ENCODE measurements at places on chromosomes 5 and 9.

DNA sequence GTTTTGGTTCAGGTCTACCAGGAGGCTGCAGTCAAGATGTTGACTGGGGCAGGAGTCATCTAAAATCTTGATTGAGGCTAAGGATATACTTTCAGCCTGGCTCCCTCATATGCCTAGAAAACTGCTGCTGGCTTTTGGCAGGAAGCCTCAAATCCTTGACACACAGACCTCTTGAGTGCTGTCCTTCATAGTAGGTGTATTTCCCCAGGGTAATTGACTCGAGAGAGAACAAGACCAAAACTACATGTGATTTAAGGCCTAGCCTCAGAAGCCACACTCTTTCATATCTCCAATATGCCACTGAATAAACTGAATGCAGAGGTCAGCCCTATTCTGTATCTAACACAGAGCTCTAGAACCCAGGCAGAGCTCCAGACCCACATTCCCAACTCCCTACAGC is 402.3 kb upstream of the ADAMTS16 start:
- DNase-seq = no peak

DNA sequence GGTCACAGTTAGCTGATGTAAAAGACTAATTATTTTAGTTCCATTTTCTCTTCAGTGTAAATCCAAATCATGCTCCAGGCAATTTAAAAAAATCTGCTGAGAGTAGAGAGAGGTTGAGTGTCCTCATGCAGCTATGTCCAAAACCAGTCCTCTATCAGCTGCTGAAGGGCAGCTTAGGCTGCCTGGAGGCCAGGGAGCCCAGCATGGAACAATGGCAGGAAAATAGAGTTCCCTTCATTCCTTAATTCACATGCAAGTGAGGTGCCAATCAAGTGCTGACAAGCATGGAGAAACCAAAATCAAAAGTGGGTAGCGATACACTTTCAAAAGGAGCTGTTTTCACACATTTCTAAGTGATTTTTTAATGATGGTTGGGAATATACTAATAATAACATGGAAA is 78.3 kb upstream of the POU5F2 start:
- DNase-seq = no peak

GRCh38 chr5:40334242-40334635 is 345.5 kb upstream of the PTGER4 start:
- no peak for DNase-seq

- no peak for DNase-seq
Observed at GRCh38 chr9:87887661-87888480, 5.2 kb downstream of the SPATA31E1 start.

DNA sequence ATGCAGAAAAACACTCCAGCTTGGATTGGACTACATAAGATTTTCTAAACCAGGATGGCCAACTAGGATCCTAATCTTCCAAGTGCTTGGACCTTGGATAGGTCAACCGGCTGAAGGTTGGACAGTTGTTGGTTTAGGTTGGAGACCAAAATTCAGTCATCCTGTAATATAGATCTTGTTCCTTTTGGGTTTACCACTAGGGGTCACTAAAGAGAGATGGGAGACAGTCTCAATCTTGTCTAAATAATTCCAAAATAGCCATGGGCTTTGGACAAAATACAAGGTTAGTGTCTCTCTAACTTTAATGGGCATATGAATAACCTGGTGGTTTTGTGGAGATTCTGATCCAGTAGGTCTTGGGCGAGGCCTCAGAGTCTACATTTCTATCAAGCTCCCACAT is 148.7 kb upstream of the ERCC6L2 start:
- DNase-seq = peak; percentile 48

- no peak for DNase-seq
Observed at GRCh38 chr9:8778356-8778755, 978.8 kb upstream of the DMAC1 start.

DNA sequence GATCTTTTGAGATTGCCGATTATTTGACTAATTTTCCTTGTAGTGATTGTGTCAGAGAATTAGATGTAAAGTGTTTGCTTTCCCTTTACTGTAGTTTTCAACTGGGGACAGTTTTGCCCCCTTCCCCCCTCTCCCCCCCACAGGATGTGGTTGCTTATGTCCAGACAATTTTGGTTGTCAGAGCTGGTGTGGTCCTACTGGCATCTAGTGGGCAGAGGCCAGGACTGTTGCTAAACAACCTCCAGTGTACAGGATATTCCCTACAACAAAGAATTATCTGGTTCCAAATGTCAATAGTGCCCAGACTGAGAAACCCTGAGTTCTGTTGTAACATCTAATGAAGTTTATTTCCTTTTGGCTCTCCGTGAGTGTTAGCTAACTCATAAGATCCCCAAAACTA is 20.0 kb downstream of the TMEFF1 start:
- DNase-seq = peak; percentile 26

DNA sequence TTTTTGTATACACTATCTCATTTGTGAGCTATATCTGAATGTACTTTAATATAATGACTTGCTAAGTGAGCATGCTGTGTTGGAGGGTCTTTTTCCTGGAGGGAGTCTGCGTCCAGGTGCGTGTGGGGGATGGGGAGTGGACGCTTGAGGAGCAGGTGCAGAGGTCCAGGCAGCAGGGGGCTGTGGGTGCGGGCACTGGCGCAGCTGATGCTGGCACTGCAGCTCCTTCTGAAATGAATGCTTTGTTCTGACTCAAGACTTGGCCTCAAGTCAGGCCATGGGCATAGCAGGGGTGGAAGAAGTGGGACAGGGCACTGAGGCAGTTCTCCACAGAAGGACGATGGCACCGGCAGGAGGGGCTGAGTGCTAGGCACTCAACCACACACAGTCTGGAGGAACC is 165.7 kb upstream of the IRX1 start:
- no peak for DNase-seq

- peak; percentile 36 for DNase-seq
Observed at GRCh38 chr9:133658442-133659431, 22.6 kb downstream of the DBH start.

- DNase-seq = no peak
Observed at GRCh38 chr5:610744-611730, 1.1 kb upstream of the CEP72 start.

DNA sequence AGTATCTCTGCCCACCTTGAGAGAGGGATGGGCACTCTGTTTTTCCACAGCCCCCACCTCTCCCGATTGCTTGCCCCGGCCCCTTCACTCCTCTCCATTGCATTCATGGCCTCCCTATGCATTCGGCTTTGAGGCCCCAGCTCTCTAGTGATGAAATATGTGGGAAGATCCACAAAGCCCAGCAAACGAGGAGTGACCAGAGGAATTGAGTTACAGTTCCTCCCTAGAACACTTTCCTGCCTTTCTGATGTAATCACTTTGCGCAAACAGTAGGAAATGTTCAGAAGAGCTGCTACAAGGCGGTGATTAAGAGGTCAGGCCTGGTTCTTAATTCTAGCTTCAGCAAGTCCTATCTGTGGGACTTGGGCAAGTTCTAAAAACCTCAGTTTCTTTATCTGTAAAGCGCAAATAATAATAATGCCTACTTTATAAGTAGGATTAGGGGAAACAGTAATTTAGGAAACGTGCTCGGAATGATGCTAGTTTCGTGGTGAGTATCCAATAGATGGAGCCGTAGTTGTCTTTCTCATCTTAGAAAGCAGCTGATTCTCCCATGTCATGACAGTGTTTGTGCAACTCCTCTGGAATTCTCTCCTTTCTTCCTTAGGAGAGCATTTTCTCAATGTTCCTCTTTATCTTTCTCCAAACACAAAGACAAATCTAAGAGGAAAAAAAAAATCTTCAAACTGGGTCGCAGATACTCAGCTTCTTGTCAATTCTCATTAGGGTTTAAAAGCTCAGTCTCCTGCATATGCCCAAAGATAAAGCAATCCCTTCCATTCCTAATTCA is 99.5 kb upstream of the MSX2 start:
- no peak for DNase-seq

GRCh38 chr5:85929713-85930112 is 688.0 kb upstream of the COX7C start:
- DNase-seq = no peak

DNA sequence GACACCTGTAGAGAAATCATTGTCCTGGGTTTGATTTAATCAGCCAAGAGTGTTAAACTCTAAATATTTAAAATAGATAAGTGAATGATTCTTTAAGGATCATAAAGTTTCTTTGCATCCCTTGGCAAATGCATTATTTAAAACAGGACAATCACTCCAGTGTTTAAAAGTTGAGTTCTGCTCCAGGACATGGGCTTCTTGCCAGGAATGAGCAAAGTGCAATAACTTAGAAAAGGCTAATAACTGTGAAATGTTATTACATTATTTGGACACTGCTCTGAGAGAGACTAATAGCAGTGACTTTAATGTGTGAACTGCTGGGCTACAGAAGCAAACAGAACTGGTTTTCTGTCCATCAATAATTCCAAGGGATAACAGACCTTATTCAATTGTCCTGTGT is 283.3 kb downstream of the GABRB2 start:
- no peak for DNase-seq

GRCh38 chr5:171628633-171628974 is 157.0 kb upstream of the SMIM23 start:
- no peak for DNase-seq

GRCh38 chr5:110951373-110951791 is 120.1 kb upstream of the TSLP start:
- peak; percentile 31 for DNase-seq

DNA sequence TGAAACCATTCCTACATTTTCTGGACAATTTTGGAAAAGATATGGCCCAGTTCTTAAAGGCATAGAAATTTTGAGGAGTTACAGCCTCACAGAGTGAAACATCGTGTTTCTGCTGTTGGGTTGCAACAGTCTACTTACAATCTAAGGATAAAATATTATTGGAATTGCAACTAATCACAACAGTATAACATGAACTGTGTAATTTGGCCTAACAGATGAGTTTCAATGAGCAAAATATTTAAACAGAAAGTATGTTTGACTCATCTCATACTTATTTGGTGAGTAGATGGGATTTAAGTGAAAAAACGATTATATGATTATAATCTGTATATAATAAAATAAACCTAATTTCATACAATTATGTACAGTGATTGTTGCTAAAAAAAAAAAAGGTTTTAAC is 1061.8 kb downstream of the CDH12 start:
- peak; percentile 70 for DNase-seq

DNA sequence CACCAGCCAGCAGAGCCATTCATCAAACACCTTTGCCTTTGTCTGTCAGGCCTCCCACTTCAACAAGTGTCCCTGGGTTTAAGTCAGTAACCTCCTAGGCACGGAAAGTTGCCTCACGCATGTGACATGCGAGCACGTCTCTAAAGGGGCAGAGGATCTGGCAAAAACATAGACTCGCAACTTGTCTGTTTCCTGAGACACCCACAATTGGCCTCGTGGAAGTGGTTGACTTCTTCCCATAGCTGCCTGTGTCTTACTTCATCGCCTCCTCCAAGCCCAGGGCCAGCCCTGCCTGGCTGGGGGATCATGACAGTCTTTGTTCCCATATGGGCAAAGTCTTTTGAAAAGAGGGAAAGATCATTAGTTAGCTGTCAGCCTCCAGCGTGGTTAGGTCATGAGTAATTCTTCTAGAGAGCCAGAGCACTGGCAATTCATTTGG is 35.5 kb upstream of the GLRX start:
- peak; percentile 90 for DNase-seq

DNA sequence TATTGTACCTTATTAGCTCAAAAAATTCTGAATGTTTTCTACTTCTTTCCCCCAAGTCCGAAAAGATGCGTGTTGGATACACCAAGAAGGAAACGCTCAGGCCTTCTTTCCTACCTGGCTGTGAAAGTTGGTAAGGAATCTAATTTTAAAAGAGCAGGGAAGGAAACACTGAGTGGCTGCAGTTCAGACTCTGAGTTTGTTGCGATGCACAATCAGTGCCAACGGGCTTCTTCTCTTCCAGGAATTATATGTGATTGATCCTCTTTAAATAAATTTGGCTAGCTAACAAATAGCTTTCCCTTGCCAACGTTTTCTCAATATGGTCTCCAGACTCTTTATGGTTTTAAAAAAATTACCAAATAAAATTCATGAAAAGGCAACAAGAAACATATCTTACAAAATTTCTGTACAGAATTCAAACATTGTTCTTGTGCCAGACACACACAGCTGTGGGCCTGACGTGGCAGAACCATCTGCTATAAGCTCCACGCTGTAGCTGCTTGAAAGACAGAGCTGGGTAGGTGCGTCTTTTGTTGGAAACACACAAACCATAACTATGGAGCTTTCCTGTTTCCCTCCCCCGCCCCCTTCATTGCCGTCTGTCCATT is 493.1 kb downstream of the ZNF608 start:
- no peak for DNase-seq

DNA sequence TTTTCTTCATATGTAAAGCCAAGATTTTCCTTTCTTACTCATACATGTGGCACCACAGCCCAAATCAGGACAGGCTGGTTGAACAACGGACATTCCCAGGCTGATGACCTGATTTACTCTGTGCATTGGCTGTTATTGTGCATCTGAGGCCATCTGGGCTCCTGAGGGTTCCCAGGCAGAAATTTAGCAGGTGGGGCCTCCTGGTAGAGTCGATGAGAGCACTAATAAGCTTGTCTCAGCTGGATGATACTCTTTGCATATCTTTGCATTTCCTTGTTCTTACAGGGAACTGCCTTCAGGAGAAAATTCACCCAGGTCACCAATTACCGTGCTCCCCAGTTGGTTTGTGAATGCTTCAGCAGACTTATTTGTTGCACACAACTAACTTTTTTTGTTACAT is 605.1 kb downstream of the ELAVL2 start:
- DNase-seq = no peak

DNA sequence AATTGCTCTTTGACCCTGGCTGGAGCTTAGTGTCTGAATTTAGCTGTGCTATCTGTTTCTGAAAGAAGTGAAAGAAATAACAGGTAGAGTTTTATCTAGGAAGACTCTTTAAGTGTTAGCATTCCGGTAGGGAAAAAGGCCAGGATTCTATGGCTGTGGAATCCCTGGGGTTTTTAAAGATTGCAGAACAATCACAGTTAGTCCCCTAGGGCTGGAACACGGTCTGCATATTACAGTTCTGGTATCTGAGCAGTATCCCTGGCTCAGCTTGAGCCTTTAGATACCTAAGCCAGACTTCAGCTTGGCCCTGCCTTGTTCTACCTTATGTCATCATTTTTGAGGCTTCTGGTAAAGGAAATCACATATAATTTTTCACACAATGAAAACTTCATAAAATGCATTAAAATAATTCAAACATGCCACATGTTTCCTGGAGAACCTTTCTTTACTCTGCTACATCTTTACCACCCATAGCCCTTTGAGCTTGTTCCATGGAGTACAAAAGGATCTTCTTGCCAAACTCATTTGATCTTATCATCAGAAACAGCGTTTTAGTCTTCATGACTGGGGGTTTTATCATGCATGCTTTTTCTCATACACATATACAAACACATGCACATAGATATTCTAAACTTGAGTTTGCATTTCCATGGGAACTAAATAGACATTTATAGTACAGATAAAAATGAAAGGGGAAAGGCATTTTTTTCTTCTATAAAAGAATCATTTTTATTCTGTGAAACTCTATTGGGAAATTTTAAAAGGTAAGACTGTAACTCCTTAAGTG is 410.8 kb downstream of the CETN3 start:
- DNase-seq = no peak

Data from iris pigment epithelial cell (primary cell).